ENCODE measurements at places on chromosomes 7 and 10. TPM values are rescaled to one million over a fixed set of nuclear protein-coding genes. Genes with fewer than 3 reads are reported as not detected.

DNA sequence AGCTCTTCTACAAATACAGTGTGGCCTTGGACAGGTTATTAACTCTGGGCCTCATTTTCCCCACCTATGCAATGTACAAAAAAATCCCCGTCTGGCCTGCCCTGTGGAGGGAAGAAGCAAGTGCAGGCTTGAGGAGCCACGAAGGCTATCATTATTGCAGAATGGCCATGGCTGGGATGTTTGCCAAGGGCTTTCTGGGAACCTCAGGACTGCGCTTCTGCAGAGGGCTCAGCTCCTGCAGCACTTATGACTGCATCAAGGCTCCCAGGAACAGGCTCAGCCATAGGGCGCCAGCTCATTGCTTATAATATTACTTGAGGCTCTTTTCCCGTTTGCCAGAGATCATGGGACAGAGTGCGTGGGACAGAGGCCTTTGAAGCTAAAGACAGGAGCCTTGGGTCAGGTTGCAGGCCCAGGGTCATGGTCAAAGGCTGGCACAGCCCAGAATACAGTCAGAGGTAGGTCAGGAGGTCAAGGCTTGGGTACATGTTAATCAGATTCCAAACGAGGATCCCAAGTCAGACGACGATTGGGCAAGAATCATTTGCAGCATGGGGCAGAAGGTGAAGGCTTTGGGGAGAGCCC is 20.6 kb upstream of the C10orf105 start:
- H3K4me1 ChIP-seq = peaks cover 35% of the 10 kb centered on the region
- no peaks in the 10 kb centered on the region for H3K27me3 ChIP-seq
- no peaks in the 10 kb centered on the region for H3K36me3 ChIP-seq
- no peak overlapping the region for H3K27ac ChIP-seq
- H3K4me3 ChIP-seq = no peak overlapping the region
- DNase-seq = no peak

DNA sequence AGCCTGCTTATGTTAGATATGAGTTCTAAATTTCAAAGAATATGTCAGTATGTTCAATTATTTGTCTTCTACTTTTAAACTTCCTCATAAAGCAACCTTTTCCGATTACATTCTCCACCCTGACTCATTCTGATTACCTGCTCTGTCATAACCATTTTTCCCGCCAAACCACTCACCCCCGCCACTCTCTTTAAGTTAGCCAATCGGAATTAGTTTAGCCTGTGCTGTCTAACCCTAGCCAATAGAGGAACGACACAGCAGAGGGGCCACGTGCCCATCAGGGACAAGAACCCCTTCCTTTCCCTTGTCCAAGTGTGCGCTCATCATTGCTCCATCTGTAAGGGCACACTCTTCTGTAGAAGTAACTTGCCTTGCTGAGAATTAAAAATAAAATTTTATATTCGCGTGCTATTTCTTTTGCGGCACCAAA is 91.4 kb downstream of the CCDC71L start:
- no peaks in the 10 kb centered on the region for H3K27me3 ChIP-seq
- DNase-seq = no peak
- H3K4me1 ChIP-seq = peaks cover 6% of the 10 kb centered on the region
- no peaks in the 10 kb centered on the region for H3K36me3 ChIP-seq

DNA sequence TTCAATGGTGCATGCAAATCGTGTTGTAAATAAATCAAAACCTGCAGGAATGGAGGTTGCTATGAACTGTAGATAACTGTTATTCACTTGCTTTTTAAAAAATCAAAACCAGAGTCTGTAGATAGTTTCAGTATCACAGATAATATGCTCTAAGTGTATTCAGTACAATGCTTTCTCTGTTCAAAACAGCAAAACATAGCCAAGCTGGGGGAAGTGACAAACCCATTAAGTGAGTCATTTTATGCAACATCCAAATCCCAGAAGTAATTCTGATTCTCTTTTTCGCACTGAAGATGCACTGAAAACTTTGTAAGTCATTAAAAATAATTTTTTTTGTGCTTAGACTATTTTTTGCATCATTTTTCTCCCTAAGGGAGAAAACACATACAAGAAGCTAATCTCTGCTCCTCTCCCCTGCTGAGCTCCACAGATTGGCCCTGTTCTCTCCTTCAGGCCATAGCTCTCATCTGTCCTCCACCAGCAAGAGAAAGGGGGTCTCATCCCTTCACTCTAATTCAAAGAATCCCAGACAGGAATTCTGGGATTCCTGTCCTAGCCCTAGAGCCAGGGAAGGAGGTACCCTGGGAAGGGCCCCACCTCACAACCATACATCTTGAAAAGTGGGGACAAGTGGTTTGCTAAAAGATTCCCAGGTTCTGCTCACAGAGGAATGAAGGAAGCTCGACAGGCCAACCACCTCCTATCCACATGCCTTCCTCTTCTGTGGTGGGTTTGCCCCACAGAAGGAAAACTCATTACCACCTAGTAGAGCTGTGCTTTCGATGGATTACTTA is 4.9 kb downstream of the PRTFDC1 start:
- peaks cover 36% of the 10 kb centered on the region for H3K4me1 ChIP-seq
- no peaks in the 10 kb centered on the region for H3K27me3 ChIP-seq
- H3K4me3 ChIP-seq = no peak overlapping the region
- no peak for DNase-seq

DNA sequence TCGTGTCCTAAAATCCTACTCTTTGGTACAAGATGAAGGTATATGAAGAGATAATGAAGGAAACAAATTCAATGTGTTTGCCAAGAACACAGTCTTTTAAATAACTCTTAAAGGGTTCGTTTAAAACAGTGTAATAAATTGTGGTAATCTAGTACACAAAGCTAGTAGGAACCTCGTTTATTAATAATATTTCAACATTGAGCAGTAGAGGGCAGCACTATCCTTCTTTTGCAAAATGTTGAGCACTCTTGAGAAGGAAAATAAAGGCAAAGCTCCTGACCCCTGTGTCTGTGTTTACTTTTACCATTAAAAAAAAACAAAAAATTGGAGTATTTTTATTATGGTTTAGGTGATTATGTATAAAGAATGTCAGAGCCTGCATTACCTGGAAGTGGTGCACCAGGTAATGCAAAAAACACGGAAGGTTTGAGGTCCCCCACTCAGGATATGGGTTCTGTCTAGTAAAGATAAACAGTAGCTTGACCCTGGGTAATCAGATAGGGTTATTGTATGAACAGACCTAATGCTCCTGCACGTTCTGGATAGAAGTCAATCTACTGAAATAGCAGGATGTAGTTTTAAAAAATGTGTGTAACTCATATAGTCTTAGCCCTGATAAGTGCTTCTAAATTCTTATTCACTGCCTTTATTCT is 5.7 kb upstream of the GOT1 start:
- H3K36me3 ChIP-seq = no peaks in the 10 kb centered on the region
- no peak for DNase-seq
- H3K27ac ChIP-seq = no peak overlapping the region
- H3K4me1 ChIP-seq = peaks cover 46% of the 10 kb centered on the region

DNA sequence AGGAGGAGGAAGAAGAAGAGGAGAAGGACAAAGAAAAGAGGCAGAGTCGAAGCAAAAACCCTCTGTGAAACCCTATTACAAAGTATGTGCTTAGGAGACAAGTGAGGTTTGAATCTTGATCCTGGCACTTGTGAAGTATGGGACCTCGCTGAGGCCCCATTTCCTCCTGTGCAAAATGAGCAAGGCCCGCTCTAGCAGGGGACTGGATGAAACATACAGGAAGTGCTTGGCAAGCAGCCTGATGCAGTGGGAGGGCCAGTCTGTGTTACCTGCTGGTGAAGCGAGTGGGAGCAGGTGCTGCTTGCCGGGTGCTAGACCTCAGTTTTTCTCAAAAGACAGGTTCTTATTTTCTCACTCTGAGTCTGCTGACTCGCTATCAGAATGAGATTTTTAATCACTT is 150.4 kb downstream of the JCAD start:
- DNase-seq = no peak
- H3K36me3 ChIP-seq = no peaks in the 10 kb centered on the region

DNA sequence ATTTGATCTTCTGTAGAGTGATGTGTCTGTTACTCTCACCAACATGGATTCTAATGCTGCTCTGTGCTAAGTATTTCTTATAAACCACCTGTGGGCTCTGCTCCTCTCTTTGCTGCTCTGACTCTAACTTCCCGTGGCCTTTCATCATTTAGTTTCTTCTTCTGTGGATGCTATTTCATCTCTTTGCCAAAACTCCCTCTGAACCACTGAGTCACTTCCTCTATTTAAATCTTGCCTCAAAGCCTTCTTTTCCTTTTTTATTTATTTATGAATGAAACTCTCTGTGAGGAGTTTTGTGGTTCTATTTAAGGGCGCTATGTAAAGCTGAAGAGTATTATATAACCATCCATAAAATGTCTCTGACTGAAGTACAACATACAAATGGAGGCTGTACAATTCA is 538.5 kb downstream of the SUGCT start:
- no peak overlapping the region for H3K27ac ChIP-seq
- H3K4me3 ChIP-seq = no peak overlapping the region
- no peaks in the 10 kb centered on the region for H3K27me3 ChIP-seq
- no peak for DNase-seq
- H3K4me1 ChIP-seq = no peaks in the 10 kb centered on the region
- no peaks in the 10 kb centered on the region for H3K36me3 ChIP-seq

GRCh38 chr7:156218544-156219306 is 406.5 kb upstream of the SHH start:
- no peaks in the 10 kb centered on the region for H3K4me1 ChIP-seq
- no peak overlapping the region for H3K27ac ChIP-seq
- peaks cover 48% of the 10 kb centered on the region for H3K27me3 ChIP-seq

- no peak for DNase-seq
- no peaks in the 10 kb centered on the region for H3K27me3 ChIP-seq
- H3K36me3 ChIP-seq = no peaks in the 10 kb centered on the region
- H3K4me3 ChIP-seq = no peak overlapping the region
- H3K27ac ChIP-seq = no peak overlapping the region
These were observed 93.7 kb downstream of the TMEM26 start for GRCh38 chr10:61359452-61359851.

DNA sequence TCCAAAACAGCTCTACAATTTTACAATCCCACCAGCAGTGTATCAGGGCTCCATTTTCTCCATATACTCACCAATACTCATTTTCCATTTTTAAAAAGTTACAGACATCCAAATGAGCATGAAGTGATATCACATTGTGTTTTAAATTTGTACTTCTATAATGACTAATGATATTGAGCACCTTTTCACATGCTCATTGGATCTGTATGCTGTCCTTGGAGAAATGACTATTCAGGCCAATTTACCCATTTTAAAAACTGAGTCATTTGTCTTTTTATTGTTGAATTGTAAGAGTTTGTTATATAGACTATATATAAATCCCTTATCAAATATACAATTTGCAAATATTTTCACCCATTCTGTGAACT is 162.0 kb downstream of the MAGI2 start:
- H3K36me3 ChIP-seq = no peaks in the 10 kb centered on the region
- DNase-seq = no peak
- no peaks in the 10 kb centered on the region for H3K27me3 ChIP-seq
- H3K4me3 ChIP-seq = no peak overlapping the region

DNA sequence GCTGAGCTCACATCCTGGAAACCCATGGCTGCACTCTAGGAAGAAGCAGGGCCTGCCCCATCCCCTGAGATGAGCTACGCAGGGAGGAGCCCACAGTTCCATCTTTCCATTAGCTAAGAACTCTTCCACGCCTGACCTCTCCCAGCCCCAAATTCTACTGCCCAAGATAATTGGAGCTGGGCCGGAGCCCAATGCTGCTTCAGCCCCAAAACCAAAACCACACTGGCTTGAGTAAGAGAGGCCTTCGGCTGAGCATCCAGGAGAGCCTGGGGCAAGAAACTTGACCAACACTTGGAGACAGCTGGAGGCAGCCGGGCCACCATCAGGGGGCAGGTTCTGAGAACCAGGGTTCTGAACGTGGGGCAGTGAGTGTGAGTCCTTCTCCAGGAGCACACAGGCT is 116.1 kb upstream of the ZMIZ1 start:
- H3K27ac ChIP-seq = peak overlapping the region; percentile 61
- peak; percentile 53 for DNase-seq
- H3K36me3 ChIP-seq = no peaks in the 10 kb centered on the region
- H3K27me3 ChIP-seq = no peaks in the 10 kb centered on the region
- peaks cover 31% of the 10 kb centered on the region for H3K4me1 ChIP-seq

GRCh38 chr10:1187151-1187854 is 131.1 kb downstream of the WDR37 start:
- no peak overlapping the region for H3K4me3 ChIP-seq
- H3K36me3 ChIP-seq = no peaks in the 10 kb centered on the region
- H3K27ac ChIP-seq = no peak overlapping the region
- DNase-seq = no peak

- H3K27ac ChIP-seq = no peak overlapping the region
- no peaks in the 10 kb centered on the region for H3K4me1 ChIP-seq
- no peaks in the 10 kb centered on the region for H3K36me3 ChIP-seq
- no peak overlapping the region for H3K4me3 ChIP-seq
These were observed 474.3 kb downstream of the SEMA3D start for GRCh38 chr7:84712374-84713121.

DNA sequence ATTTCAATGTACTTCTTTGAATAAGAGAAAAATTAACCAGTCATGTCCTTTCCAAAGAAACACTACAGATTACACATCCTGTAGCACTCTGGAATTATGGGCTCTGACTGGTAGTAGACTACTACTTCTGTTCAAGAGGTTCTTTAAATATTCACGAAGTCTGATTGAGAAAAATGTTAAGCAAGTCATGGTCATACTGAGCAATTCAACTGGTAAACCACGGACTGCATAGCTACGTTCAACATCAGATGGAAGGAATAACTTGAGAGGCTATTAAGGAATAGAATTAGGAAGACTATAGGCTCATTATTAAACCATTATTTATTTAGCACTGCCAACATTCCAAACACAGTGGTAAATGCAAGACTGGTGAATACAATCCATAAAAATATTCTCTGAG is 160.8 kb downstream of the IMMP2L start:
- no peaks in the 10 kb centered on the region for H3K27me3 ChIP-seq
- H3K4me1 ChIP-seq = no peaks in the 10 kb centered on the region
- H3K36me3 ChIP-seq = no peaks in the 10 kb centered on the region
- no peak for DNase-seq
- H3K27ac ChIP-seq = no peak overlapping the region
- no peak overlapping the region for H3K4me3 ChIP-seq

GRCh38 chr10:62618576-62619412 is 185.7 kb upstream of the ADO start:
- no peaks in the 10 kb centered on the region for H3K4me1 ChIP-seq
- H3K27ac ChIP-seq = no peak overlapping the region
- DNase-seq = no peak
- no peaks in the 10 kb centered on the region for H3K36me3 ChIP-seq
- H3K4me3 ChIP-seq = no peak overlapping the region

DNA sequence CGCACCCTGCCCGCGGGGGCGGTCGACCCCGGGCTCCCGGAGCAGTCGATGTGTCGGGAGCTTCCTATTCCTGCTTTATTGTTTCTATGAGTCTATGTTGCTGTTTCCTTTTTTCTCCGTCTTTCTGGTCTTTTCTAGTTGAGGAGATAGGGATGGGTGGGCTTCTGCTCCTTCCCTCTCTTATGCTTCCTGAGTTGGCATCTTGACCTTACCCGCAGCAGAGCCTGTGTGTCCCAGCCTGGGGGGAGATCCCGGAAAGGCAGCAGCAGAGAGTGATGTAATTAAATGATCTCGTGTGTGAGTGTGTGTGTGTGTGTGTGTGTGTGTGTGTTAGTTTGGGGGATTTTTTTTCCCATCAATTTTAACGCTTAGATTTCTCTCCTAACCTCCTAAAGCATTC is 486 bp upstream of the SORCS1 start:
- H3K27me3 ChIP-seq = peaks cover 92% of the 10 kb centered on the region
- DNase-seq = no peak
- H3K27ac ChIP-seq = no peak overlapping the region
- H3K4me3 ChIP-seq = peak overlapping the region; percentile 64
- peaks cover 6% of the 10 kb centered on the region for H3K4me1 ChIP-seq
- H3K36me3 ChIP-seq = no peaks in the 10 kb centered on the region

The CUZD1 gene
- 0.16 TPM for total RNA-seq

The LEP gene
- total RNA-seq = 0.14 TPM

The MYOF gene
- 43.6 TPM for total RNA-seq

The FBXL15 gene
- 12.3 TPM for total RNA-seq

The CDC14C gene
- total RNA-seq = not detected

The GPR26 gene
- not detected for total RNA-seq

The FAM237B gene
- total RNA-seq = not detected

The SKIDA1 gene
- total RNA-seq = 2.7 TPM

Data from left ventricle myocardium inferior (tissue), 1 donor.